ENCODE measurements at places on chromosomes 7 and 10.

- no peak for DNase-seq
These were observed 3.1 kb downstream of the SH3PXD2A start for GRCh38 chr10:103852189-103852711.

GRCh38 chr7:91609525-91609924 lies 271.0 kb downstream of the MTERF1 start:
- no peak for DNase-seq

- DNase-seq: no peak
These were observed 124.7 kb downstream of the BICC1 start for GRCh38 chr10:58637352-58637751.

- no peak for DNase-seq
These were observed 289.4 kb upstream of the IGFBP3 start for GRCh38 chr7:46210467-46210866.

DNA sequence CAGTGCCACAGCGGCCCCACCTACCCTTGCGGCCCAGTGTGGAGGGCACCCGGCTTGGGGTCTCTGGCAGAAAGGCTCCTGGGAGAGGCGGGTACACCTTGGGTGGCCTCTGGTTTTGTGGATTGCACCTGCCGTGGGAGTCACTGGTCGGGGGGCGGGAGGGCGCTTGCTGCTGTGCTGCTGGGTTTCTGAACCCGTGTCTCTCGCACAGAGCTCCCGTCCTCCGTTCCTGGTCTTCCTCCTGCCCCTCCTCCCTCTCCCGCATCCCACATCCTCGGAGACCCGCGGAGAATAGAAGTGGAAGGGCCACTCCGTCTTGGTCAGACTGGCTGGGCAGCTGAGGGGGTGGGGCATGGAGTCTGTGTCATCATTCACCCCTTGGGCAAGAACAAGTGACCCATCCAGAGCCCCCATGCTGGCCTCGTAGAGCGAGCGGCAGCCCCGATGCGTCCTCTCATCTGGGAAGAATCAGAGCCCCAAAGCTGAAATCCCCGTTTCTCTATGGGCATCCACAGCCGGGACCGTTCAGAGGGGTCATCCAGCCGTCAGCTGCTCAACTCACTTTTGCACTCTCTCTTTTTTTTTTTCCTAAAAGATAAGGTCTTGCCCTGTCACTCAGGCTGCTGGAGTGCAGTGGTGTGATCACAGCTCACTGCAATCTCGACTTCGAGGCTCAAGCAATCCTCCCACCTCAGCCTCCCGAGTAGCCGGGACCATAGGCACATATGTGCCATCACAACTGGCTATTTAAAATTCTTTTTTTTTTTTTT lies 4.0 kb downstream of the MAFK start:
- DNase-seq: no peak

GRCh38 chr7:13126347-13126746 lies 438.9 kb downstream of the ARL4A start:
- DNase-seq: no peak

DNA sequence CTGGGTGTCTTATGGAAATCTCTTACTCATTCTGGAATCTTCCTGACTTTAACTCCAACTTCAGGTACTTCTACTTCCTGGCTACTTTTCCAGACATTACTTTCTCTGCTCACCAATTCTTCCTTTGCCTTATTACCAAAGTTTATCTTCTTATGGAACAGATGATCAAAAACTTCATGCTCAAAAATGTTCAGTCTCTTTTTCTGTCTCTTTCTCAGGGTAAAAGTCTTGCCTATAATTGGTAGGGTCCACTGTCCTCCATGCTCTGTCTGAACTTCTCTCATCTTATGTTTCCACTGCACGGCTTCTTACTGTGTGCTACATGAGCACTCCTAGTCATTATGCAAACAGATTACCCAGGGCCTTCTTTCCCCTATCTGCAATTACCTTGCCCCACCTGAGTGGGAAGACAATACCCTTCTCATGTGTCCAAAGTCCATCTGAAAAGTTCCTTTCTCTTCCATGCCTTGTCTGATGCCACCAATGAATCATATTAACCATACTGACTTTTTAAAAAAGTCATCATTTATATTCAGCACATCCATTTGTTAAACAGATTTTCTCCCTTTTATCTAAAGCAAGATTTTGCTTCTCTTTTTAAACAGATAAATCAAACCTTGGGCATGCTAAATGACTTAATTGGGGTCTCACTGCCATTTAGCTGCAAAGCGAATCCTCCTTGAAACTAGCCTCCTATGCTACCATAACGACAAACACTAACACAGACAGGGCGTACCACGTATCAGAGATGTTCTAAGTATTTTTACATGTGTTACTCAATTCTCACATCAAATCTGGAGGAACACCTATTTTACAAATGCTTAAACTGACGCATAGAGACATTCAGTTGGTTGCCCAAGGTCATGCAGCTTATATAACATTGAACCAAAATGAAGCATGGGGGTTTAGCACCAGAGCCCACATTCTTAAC lies 48.8 kb downstream of the SEMA3C start:
- no peak for DNase-seq

GRCh38 chr7:7808626-7809025 lies 90.2 kb upstream of the RPA3 start:
- DNase-seq: no peak

- DNase-seq: no peak
These were observed 107.2 kb upstream of the FAM180A start for GRCh38 chr7:135855846-135856245.

DNA sequence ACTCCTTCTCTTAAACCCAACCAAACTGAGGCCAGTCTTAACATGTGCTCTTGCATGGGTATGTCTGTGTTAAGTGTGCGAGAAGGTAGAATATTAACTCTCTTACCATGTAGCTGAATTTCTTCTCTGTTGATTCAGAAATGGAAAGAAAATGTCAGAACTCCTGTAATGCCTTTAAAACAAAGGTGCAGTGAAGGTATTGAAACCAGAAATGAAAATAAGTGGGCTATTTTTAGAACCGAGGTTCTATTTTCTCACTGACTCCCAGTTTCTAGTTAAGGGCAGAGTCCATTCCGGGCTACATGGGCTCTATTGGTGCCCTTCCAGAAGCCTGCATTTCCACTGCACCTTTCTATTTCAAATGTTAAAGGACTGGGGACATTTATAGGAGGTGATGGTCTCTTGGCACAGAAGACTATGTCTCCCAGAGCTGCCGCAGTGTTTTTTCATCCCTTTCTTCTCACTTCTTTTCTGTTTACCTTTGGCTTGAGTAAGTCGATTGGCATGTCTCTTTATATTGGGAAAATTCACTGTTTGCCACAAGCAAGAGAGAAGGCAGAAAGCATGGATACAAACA lies 174.9 kb downstream of the LRMDA start:
- no peak for DNase-seq

DNA sequence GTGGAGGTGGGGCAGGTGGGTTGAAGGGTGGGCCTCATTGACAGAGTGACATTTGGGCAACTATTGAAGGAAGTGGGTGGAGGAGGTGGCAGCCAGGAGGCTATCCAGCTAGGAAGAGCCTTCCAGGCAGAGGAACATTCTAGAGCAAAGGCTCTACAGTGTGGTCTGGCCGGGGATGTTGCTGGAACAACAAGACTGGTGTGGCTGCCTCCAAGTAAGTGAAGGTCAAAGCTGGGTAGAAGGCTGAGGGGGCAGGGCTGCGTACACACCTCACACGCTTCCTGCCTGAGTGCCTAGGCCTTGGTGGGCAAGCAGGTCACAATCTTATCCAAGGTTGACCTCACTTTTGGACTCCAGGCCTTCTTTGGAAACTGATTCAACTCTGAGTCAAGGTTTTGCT lies 6.6 kb downstream of the CPA1 start:
- DNase-seq: no peak

DNA sequence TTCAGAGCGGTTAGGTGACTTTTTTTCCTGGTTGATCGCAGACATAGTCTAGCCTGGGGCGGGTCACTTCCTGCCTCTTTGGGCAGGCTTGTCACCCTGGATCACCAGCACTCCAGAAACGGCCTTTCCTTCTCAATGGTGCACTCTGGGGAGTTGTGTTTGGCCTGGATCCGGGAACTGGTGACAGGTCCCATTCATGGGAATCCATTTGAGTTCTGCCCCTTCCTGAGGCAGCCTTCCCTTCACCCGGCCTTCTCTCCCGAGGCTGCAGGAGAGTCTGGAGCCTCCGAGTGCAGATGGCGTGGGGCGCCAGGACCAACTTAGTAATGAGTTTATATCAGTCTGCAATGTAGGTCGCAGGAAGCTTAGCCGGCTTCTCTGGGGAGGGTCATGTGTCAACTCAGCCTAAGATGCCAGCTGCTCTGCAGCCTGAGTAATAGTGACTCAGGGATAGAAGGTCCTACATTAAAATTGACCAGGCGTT lies 54.2 kb downstream of the TACR2 start:
- DNase-seq: no peak

DNA sequence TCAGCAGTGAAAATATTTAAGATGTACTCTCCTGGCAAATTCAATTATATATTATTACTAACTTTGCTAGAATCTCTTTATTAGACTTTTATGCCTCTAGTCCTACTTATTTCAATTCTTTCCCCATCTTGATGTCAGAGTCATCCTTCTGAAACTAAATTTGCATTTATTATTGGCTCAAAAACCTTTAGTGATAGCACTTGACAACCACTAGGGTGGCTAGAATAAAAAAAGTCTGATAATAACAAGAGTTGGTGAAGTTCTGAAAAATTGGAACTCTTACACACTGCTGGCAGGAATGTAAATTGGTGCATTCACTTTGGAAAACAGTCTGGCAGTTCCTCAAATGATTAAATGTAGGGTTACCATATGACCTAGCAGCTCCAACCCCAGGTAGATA lies 73.8 kb downstream of the LSMEM1 start:
- no peak for DNase-seq

- DNase-seq: no peak
These were observed at the start of gene ABCB4 for GRCh38 chr7:87475359-87476178. TSS of gene ABCB4 (minus strand) at chr7:87475680. CDS start at chr7:87475465, 215 bp downstream.

DNA sequence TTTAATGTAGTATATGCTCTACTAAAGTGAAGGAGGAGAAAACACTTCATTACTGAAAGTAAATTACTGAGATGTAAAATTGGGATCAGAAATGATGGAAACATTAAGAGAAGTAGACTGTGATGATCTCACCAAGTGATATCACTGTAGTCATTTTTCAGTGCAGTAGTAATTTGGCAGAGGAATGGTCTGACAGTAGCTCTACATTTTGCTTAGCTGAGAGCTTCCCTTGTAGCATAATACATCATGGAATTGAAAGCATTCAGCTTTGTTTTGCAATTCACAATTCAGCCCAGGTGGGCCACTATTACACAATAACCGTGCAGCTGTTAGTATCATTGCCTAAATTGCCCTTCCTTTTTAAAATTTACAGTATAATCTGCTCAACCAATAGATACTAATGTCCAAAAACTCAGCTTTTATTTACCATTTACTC lies 19.4 kb upstream of the CABCOCO1 start:
- DNase-seq: no peak

- no peak for DNase-seq
These were observed 41.1 kb downstream of the SIRT1 start for GRCh38 chr10:67925449-67926005.

- no peak for DNase-seq
These were observed 218.6 kb downstream of the CELF2 start for GRCh38 chr10:11236234-11236633.

GRCh38 chr7:143892527-143893300 lies 9.3 kb downstream of the TCAF1 start:
- DNase-seq: no peak

GRCh38 chr10:3428826-3429225 lies 256.2 kb upstream of the PITRM1 start:
- no peak for DNase-seq

DNA sequence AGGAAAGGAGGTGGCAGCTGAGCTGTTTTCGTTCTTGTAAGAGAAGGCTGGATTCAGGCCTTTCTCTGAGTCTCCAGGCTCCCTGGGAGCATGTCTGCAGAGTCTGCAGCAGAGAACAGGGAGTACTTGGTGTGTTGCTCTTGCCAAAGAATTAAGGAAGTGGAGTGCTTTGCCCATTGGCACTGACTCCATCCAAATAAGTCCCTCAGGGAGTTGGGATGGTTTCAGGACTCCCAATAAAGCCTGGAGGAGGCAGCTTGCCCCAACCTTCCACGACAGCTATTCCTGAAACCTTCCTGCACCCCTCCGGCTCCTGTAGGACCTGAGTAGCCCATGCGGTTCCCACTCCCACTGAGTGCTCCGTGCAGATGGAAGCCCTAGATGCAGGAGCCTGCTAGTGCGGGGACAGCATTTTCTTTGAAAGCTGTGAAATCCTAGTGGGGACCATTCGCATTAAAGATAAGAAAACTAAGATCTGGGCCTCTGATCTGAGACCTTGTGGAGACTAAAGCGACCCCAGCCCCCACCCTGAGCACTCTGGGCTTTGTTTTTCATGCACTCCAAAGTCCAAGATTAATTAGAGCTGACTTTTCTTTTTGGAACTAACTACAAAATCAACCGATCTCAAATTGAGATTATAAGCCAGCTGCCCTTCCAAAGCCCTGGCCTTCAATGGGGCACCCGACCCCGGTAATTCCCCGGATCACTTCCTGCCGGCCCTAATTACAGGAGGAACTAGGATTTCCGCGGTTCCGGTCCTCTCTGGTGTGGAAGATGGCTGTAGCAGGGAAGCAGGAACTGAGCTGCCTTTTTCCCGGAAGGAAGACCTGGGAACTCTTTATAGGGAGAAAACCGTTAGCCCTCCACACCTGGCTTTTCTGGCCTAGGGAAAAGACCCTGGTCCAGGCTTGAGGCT lies 110.2 kb downstream of the COL13A1 start:
- DNase-seq: no peak

DNA sequence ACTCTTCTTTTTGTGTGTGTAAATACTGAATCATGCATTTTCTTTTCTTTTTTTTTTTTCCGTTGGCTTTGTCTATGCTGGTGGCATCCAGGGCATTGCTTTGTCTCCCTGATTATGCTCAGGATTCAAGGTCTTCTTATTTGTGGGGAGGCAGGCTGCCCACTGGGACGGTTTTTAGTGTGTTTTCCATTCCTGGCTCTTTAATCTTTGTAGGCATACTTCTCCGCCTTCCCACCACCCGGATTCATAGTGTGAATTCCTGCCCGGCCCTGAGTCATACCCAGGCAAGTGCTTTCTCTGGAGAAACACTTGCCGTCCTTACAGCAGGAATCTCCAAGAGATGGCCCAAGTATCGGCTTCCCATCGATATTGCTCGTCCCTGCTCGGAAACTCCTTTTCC lies 5.2 kb downstream of the ZNF655 start:
- no peak for DNase-seq

GRCh38 chr10:76456197-76456596 lies 1024.8 kb downstream of the LRMDA start:
- no peak for DNase-seq

GRCh38 chr7:150373049-150373801 lies 4.6 kb downstream of the REPIN1 start:
- DNase-seq: no peak

DNA sequence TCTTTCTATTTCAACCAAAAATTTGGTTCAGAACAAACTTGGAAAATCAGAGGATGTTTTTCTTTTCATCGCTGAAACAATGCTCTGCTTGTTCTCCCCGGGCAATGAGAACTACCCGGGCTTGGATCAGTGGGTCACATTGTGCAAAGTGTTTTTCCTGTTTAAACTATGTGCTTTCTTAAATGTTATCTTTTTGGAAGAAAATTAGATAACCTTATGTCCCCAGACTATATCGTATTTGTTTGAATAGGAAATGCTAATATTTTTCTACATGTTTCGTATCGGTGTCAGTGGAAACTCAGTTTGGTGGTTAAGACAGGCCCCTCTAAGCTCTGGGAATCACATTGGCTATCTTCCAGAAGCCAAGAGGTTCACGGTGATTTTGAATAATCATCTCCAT lies 319.5 kb upstream of the NFE2L3 start:
- no peak for DNase-seq

GRCh38 chr7:150994838-150995510 lies 4.2 kb downstream of the NOS3 start:
- DNase-seq: no peak
